ENCODE measurements at places on chromosomes 2 and 18. TPM values are rescaled to one million over a fixed set of nuclear protein-coding genes. Genes with fewer than 3 reads are reported as not detected.

Gene SLC40A1
- total RNA-seq = 51.0 TPM

Gene FEV
- not detected for total RNA-seq

DNA sequence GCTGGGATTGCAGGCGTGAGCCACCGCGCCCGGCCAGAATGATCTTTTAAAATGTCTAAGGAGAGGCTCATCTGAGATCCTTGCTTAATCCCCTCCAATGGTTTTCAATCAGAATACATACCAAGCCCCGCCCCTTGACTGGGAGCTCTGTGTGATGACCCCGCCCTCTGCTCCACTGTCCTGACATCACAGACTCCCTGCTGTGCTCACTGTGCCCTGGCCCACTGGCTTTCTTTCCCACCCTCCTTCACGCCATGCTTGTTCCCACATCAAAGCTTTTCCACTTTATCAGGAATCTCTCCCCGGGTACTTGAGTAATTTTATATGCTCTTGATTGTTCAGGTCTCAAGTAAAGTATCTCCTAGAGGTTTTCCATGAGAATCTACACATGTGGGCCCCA is 762.3 kb upstream of the ID2 start:
- DNase-seq = no peak

DNA sequence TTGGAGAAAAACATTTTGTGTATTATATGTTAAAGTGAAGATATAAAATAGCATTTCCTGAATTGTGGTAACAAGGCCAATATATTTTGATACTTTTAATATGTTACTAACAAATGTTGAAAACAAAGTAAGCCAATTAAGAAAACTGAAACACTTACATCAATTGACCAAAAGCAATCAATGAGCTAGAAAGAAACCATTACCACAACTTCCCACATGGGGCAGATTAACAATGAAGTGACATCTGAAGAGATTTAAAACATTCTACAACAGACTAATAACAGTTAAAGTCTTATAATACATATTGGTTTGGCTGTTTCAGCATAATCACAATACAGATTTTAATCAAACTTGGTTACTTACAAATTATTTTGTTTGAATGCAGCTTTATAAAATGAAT is 282.4 kb upstream of the NETO1 start:
- no peak for DNase-seq

DNA sequence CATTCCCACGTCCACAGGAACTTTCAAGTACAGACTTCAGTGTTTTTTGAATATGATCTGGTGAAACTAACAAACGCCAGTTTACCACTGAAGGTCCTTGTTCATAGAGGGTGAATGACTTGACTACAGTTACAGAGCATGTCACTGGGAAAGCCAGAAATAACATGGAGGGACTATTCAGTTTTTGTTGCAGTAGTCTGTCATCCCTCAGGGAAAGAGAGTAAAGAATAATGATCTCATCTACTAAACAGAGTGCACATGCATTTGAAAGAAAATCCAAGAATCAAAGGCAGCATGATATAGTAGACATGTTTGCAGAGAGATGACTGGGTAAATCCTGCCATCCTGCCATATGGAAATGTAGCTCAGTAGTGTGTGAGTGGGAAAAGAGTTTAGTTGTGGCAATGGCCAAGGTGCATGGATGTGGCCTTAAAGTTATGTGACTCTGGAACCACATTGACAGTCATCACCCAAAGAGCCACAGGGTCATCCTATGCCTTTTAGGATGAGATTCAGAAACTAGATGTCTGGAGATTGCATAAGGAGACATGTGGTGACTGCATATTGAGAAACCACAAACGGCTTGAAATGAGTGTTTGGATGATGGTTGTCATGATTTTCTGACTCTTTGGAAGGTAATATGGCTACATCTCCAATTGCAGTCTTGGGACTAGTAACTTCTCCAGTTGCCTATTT is 125.3 kb upstream of the ZEB2 start:
- no peak for DNase-seq

DNA sequence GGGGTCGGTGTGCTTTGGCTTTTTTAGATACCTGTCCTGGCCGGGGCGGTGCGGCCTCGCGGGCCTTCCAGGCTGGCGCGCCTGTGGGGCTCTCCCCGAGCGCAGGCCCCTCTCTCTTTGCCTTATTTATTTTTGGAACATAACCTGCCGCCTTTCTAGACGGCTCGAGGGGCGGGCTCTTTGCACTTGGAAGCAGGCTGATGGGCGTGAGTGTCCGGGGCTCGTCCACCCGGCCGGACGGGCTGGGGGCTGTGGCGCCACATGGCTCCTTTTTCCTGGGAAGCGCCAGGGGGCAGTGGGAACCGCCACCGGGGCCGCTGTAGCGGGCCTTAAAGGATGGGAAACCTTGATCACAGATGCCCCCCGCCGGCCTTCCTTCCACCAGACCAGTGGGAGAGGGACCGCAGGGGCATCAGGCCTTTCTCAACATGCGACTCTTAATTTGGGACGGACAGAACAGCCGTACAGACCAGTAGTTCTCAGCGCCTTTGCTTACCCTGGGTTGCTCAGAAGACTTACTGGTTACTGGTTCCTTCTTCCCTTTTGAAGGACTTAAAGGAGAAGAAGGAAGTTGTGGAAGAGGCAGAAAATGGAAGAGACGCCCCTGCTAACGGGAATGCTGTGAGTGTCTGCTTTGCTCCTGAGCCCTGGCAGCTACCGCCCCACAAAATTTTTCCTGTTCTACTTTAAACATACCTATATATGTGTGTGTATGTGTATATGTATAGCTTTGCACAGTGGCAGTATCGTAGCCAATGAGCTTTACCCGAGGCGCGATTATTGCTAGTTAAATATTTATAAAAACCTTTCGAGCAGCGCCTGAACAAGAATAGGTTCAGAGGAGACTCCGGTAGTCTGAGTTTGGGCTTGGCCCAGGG is 2.7 kb downstream of the PTMA start:
- peak; percentile 75 for DNase-seq
